Naive thymus-derived CD8-positive, alpha-beta T cell (primary cell): ENCODE measurements at places on chromosomes 4 and X.

DNA sequence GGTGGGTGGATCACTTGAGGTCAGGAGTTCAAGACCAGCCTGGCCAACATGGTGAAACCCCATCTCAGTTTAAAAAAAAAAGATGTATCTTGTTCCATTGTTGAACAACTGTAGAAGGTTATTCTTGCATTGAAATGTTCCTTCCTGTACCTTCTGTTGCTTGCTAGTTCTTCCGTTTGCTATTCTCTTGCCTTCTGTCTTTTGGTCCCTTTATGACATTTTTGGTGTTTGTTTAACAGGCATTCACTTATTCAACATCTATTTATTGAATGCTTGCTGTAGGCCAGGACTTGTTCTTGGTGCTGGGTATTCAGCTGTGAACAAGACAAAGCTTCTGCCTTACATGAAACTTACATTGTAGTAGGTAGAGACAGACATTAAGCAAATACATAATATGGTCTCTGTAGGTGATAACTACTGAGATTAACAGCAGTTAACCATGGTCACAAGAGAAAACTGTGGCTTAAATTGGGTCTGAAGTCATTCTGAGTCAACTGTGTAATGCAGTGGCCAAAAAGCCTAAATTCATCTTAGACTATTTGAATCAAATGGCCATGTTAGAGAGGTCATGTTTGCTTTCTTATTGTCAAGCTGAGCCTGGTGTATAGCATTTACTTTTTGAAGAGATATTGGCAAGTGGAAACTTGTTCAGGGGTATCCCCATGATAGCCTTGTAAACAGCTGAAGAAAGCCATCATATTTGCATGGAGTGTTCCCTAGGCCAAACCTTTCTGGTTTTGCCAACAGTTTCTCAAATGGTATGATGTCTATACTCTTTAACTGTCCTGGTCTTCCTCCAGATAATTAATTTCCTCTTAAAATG lies 35.6 kb downstream of the GAB1 start:
- DNase-seq = no peak

DNA sequence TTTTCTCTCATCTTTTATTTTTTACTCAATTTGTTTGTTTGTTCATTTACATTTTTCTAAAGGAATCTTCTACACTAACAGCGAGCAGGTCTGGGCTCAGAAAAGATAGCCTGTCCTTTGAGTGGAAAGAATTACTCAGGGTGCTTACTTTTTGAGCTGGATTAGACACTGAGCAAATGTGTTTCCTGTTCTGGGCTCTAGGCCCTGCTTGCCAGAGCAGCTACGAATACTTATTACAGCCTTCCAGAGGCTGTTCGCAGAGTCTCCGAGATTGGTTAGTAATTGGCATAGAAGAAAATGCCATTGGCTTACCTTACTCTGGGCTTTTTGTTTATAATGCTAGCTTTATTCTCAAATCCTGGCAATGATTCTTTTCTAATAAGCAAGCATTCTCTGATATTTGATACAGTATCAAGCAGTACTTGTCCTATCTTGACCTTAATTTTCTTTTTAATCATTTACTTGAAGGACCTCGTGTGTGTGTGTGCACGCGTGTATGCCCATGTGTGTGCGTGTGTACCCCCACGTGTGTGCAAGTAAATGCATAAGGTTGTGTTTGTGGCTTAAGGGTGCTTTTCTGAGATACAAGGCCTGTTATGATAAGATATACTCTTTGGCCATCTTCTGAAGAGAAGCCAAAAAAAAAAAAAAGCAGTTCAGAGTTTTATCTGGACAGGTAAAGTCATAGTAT lies 76.2 kb upstream of the GRXCR1 start:
- no peak for DNase-seq

DNA sequence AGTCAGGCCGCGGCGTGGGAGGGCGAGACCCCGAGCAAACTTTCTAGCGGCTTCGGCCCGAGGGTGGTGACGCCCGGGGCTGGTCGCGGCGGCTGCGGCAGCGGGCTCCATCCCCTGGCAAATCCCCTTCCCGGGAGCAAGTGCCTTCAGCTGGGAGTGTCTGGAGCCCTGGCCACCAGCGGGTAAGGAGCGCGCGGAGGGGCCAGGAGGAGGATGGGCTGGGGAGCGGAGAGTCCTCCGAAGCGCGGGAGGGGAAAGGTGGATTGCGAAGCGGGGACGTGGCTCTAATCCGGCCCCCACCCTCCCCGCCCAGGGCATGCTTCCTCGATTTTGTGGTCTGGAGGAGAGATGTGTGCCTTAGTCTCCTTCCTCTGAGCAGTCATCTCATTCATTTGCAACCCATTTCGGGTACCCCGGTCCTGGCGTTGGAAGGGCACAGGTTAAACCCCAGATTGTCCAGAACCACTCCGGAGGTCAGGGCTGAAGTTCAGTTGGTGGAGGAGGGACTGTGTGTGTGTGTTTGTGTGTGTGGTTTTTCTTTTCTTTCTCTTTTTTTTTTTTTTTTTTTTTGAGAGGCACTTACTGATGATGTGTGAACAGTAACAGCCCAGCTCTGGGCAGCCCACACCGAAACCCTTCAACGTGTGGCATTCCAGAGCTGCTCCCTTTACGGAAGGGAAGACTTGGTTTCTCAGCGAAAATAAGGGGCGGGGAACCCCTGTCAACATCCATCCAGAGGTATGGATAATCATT lies 516 bp downstream of the SGMS2 start:
- DNase-seq = no peak

- no peak for DNase-seq
Measured at GRCh38 chr4:184792950-184793555, 32.7 kb downstream of the ACSL1 start.

GRCh38 chr4:121255986-121256750 lies 92.0 kb upstream of the TNIP3 start:
- peak; percentile 21 for DNase-seq

DNA sequence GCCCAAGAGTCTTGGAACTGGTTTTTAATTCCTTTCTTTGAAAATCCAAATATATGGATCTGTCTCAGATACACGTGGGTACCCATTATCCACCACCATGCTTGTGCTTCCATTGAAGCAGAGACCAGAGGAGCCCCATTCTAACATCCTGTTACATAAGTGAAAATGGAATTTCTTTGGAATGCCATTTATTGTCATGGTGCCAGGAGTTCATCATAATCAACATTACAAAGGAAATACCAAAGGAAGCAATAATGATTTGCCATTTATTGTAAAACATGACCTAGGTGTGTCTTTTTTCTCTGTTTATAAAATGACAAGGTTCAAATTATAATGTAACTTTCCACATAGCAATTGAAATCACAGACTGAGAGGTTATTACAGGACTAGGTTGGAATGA lies 61.7 kb downstream of the PALLD start:
- DNase-seq = no peak

GRCh38 chr4:82782626-82783345 lies 15.8 kb downstream of the SCD5 start:
- no peak for DNase-seq

GRCh38 chrX:27976284-27976683 lies 5.0 kb downstream of the DCAF8L1 start:
- DNase-seq = no peak

- peak; percentile 38 for DNase-seq
Measured at GRCh38 chrX:2696698-2697215, 5.7 kb downstream of the CD99 start.

- no peak for DNase-seq
Measured at GRCh38 chr4:28759064-28759463, 1898.4 kb downstream of the STIM2 start.

GRCh38 chr4:78337244-78338020 lies 214.1 kb upstream of the ANXA3 start:
- no peak for DNase-seq

DNA sequence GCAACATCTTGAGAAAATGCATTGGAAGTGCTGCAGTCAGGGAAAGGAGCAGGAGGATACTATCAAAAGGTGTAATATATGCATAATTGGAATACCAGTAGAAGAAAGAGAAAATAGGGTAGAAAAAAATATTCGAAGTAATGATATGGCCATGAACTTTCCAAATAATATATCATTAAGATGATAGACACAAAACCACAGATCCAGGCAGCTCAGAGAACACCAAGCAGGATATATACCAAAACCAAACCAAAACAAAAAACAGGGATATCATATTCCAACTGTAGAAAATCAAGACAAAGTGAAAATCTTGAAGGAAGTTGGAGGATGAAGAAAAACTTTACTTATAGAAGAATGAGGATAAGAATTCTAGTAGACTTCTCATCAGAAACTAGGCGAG lies 9.7 kb upstream of the POLA1 start:
- no peak for DNase-seq

- no peak for DNase-seq
Measured at GRCh38 chrX:45068569-45068968, 132.1 kb downstream of the DIPK2B start.

DNA sequence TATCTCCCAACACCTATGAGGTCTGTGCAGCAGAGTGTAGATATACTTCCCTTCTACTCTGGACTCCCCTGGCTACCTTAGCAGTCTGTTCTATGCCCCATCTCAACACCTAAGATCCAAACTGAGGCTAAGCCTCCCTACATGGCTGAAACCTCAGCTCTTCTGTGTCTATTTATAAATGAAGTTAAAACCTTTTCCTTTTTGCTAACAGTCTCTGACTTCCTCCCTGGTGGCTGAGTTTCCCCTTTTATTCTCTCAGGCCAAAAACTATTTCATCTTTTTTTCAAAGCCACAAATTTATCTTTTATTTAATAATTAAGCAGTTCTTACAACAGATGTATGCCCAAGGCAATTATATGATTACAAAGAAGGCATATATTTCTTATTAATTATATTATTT lies 111.8 kb upstream of the STIM2 start:
- DNase-seq = no peak

- no peak for DNase-seq
Measured at GRCh38 chr4:166174717-166175490, 301.9 kb downstream of the TLL1 start.
